Heart left ventricle (tissue), 16 donors: ENCODE measurements at places on chromosomes 5 and 9. TPM values are rescaled to one million over a fixed set of nuclear protein-coding genes. Genes with fewer than 3 reads are reported as not detected.
A peak's percentile ranks its signal among the peaks of the same experiment; 100 is the strongest.

GRCh38 chr5:5017827-5018577, 122.1 kb upstream of the ADAMTS16 start:
- H3K36me3 ChIP-seq: no peaks in the 10 kb centered on the region
- no peaks in the 10 kb centered on the region for H3K27me3 ChIP-seq
- H3K4me3 ChIP-seq: no peak overlapping the region
- no peak for DNase-seq
- no peaks in the 10 kb centered on the region for H3K4me1 ChIP-seq

- no peaks in the 10 kb centered on the region for H3K4me1 ChIP-seq
- H3K4me3 ChIP-seq: no peak overlapping the region
- no peak overlapping the region for H3K27ac ChIP-seq
- H3K27me3 ChIP-seq: no peaks in the 10 kb centered on the region
- no peak for DNase-seq
These were observed 81.9 kb upstream of the FAM169A start for GRCh38 chr5:74948031-74948546.

Gene DNLZ
- 36.8 TPM for polyA plus RNA-seq

Gene DCTN3
- polyA plus RNA-seq: 73.8 TPM

- H3K27me3 ChIP-seq: no peaks in the 10 kb centered on the region
- no peak for DNase-seq
- H3K27ac ChIP-seq: no peak overlapping the region
- H3K36me3 ChIP-seq: no peaks in the 10 kb centered on the region
These were observed 59.6 kb upstream of the SPATA31C2 start for GRCh38 chr9:88197781-88198340.

Gene ROPN1L
- 0.15 TPM for polyA plus RNA-seq

Gene BARHL1
- not detected for polyA plus RNA-seq

GRCh38 chr9:98986866-98987651, 43.4 kb downstream of the COL15A1 start:
- peaks cover 30% of the 10 kb centered on the region for H3K4me1 ChIP-seq
- no peaks in the 10 kb centered on the region for H3K27me3 ChIP-seq
- H3K36me3 ChIP-seq: no peaks in the 10 kb centered on the region
- peak; percentile 64 for DNase-seq
